Activated CD4-positive, alpha-beta memory T cell treated with anti-CD3 and anti-CD28 coated beads for 36 hours (primary cell): ENCODE measurements at places on chromosomes 12 and 14. TPM values are rescaled to one million over a fixed set of nuclear protein-coding genes. Genes with fewer than 3 reads are reported as not detected.

DNA sequence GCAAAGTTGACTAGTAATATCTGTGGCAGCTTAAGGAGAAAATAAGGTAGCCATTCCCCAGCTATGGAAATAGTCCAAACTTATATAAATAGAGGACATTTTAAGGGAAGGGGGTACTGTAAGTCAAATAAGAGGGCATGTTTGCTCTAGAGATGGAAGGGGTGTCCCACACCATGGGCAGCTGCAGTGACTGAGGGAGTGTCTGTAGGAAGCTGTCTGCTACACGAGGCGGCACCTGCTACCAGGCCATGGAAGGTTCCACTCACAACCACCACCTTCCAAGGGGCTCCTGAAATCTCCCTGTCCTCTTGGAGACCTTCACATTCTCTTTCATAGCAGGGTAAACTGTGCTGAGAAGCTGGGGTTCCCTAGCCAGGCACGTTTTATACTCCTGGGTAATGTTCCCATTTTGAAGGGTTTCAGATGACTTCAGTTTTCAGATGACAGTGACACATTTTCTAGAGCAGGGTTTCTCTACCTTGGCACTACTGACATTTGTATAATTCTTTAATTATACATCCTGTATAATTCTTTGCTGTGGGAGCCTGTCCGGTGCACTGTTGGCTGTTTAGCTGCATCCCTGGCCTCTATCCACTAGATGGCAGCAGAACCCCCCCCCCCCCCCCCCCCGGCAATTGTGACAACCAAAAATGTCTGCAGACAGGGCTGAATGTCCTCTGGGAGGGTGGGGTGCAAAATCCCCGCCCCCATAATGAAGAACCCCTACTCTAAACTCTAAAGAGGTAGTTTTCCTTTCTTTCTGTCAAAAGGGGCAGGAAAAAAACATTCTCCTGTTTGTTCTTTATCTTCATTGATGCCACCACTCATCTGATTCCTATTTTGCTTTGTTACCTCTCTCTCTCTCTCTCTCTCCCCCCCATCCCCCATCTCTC, 11.6 kb upstream of the SMCO2 start:
- DNase-seq: peak; percentile 15

GRCh38 chr14:37413504-37414003, 181.5 kb downstream of the FOXA1 start:
- no peak for DNase-seq

DNA sequence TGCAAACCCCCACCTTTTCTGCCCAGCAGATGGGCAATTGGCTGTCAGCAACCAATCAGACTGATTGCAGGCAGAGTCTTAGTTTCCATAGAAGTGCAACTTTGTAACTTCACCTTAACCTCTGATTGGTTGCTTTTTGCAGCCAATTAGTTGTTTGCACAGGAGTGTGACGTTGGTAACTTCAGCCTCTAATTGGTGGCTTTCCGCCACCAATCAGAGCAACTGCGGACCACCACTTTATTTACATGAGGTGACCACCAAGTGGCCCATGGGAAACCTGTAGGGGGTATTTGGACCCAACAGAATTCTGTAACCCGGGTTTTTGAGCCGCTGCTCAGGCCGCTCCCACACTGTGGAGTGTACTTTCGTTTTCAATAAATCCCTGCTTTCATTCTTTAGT, 32.3 kb downstream of the CDKN1B start:
- DNase-seq: no peak

- DNase-seq: no peak
These were observed 35.4 kb downstream of the MEG3 start for GRCh38 chr14:100861188-100861936.

DNA sequence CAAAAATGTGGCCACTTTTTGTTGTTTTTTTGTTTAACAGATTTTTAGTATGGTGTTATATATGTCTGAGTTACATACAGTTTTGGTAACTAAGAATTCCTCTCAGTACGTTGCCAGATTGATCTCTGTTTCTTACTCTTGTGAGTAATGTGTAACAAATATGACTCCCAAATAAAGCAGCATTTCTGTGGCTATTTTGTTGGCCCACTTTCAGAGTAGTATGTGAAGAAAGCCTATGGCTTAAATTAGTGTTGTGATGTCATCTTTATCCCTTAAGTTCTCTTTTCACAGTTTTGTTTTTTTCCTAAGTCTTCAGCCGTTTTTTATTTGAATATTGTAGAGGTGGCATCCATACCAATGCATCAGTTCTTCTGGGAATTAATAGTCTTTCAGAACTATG, 10.7 kb downstream of the PCNX4 start:
- no peak for DNase-seq

DNA sequence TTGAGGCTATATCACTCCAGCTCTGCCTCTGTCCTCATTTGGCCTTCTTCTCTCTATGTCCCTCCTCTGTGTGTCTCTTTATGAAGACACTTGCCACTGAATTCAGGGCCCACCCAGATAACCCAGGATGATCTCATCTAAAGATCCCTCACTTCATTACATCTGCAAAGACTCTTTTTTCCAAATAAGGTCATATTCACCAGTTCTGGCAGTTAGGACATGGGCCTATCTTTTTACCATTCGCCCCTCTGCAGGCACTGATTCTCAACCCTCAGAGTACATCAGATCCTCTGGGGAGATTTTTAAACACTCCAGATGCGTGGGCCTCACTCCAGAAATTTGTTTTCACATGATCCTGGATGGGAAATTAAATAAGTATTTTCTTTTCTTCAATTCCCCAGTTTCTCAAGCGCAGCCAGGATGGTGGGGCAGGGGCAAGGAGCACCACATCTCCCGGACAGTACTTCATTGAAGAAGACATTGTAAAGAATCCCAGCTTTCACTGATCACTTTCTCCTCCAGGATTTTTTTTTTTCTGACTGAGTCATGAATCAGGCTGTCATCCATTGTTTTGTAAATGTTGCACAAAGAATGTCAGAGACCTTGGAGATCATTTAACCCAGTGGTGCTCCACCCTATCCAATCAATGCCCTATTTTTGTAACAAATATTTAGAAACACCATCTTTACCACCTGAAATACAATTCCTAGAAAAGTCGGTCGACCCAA, 27.4 kb downstream of the CRACR2A start:
- no peak for DNase-seq

GRCh38 chr12:5273709-5274108, 158.2 kb upstream of the NTF3 start:
- DNase-seq: no peak

DNA sequence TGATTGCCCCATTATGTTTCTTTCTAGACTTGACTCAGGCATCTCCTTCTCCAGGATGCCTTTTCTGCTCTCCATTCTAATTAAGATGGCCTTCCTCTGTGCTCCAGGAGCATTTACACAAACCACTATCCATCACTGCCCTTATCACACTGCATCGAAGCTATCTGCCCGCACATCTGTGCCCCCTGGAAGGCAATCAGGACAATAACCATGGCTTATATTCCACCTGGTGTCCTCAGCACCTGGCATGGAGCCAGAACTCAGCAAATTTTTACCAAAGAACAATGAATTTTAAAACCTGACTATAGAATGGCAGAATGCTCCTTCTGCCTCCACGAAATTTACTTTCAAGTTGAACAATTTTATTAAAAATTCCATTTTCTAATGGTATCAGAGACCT, 465.8 kb downstream of the APAF1 start:
- no peak for DNase-seq

DNA sequence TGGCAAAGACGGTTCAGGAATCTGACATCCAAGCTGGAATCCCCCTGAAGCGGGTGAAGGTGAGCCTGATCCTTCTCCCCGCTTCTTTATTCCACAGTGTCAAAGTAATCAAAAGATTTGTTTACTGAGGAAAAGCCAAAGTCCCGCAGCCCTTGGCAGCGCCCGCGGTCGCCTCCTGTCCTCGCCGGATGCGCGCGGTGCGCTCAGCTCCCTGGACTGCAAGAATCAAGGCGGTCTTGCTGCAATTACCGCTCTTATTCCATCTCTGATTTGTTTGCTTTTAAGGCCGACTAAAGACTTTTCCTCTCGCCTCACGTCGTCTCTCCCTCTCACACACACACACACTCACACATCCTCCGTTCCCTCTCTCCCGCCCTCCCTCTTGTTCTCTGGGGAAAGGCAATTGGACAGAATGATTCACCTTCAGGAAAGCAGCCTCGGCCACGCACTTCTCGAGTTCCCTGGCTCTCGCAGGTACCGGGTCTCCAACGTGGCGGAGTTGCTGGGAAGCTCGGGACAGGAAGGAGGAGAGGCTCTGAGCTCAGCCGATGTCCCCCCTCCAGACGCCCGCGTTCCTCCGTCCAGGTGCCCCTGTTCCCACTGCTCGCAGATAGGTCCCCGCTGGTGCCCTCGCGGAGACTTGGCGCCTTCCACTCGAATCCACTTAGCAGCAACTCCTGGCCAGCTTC, 68.6 kb upstream of the USP15 start:
- peak; percentile 34 for DNase-seq

- DNase-seq: no peak
These were observed 315.2 kb upstream of the G2E3 start for GRCh38 chr14:30243805-30244204.

DNA sequence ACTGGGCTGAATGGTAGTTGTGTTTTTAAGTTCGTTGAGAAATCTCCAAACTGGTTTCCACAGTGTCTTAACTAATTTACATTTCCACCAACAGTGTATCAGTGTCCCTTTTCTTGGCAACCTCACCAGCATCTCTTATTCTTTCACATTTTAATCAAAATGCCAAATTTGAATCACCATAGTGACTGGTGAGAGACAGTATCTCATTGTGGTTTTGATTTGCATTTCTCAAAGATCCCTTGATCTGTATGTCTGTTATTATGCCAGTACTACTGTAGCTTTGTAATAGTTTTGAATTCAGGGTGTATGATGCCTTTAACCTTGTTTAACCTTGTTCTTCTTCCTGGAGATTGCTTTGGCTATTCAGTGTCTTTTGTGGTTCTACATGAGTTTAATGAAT, 2.2 kb upstream of the EIF2S3B start:
- DNase-seq: no peak

- DNase-seq: no peak
These were observed 1.8 kb downstream of the OTOGL start for GRCh38 chr12:80101126-80101525.

The TBX5 gene
- not detected for total RNA-seq

The GLIPR1L1 gene
- total RNA-seq: not detected

The PGF gene
- total RNA-seq: not detected

The FGF6 gene
- not detected for total RNA-seq

The ARMH4 gene
- 0.29 TPM for total RNA-seq
